KBM-7 (cell line): ENCODE measurements at places on chromosomes 1 and 21.
A peak's percentile ranks its signal among the peaks of the same experiment; 100 is the strongest.

GRCh38 chr21:34908419-34909055, 140.6 kb downstream of the RUNX1 start:
- DNase-seq, result peak; percentile 99

DNA sequence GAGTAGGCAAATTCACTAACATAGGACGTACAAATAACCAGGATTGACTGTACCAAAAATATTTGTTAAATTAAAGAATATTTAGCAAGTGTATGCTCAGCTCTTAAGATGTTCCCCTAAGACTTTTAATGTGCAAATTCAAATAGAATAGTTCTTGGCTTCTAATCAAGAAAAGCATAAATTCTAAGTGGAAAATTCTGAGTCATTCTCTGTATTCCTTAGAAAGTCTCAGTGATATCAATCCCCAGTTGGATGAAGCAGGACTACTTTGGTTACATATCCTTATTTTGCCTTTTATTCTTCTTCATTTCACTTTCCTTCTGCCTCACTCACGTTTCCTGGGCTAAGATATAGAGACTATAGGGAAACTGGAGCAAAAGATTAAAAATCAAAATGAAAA, 130.2 kb downstream of the IFI44 start:
- DNase-seq, result no peak

- no peak for DNase-seq
These were observed 25.6 kb downstream of the LDLRAP1 start for GRCh38 chr1:25568834-25569596.

DNA sequence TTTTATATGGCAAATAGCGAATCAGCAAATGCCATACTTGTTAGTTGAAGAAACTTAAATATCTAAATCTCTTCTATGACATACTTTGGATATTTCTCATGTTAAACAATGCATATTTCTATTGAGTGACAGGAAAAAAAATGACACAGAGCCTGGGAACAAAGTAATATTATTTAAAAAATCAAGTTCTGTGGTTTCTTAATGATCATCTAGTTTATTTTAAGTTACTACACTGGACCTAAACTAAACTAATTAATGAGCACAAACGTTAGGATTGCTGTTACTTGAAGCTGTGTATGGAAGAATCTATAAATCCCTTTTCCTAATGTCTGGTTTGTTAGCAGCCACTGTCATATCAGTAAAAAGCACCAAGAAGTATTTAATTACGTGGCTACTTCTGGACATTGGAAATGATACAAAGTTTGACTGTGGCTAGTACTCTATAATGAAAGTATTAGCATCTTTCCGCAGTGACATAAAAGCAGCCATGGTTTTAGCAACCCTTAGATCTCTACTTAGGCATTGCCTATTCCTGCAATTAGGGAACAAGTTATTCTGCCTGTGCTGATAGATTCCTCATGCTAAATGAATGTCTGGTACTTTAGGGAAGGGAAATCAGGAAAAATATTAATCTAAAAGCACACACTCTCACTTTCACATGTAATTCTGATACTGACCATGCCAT, 981.7 kb upstream of the B3GALT2 start:
- DNase-seq, result no peak

DNA sequence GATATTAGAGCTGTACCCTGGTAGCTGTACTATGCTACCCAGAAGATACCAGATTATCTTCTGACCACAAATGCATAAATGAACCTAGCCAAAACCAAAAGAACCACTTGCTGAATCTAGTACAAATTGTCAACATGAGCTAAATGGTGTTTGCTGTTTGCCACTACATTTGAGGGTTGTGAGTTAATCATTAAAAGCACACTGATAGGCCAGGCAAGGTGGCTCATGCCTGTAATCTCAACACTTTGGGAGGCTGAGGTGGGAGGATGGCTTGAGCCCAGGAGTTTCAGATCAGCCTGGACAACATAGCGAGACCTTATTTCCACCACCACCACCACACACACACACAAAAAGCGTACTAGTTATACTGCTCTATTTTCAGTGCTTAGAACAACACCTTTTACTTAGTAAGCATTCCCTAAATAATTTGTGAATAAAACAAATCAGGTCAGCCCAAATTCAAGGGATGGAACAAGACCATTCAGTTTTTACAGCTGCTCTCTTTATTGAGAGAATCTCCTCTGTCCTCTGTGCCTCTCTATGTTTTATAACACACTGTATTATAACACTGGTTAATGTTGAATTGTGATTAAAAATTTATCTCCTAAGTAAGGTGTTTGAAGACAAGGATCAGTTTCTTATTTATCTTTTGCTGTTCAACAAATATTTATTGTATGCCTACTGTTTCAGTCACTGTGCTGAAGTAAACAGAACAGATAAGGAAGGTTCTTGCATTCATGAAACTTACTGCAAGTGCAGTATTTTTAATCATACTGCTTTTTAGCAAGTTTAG, 44.0 kb downstream of the MAGI3 start:
- DNase-seq, result no peak

GRCh38 chr1:218034468-218034867, 250.6 kb upstream of the RRP15 start:
- DNase-seq, result no peak

DNA sequence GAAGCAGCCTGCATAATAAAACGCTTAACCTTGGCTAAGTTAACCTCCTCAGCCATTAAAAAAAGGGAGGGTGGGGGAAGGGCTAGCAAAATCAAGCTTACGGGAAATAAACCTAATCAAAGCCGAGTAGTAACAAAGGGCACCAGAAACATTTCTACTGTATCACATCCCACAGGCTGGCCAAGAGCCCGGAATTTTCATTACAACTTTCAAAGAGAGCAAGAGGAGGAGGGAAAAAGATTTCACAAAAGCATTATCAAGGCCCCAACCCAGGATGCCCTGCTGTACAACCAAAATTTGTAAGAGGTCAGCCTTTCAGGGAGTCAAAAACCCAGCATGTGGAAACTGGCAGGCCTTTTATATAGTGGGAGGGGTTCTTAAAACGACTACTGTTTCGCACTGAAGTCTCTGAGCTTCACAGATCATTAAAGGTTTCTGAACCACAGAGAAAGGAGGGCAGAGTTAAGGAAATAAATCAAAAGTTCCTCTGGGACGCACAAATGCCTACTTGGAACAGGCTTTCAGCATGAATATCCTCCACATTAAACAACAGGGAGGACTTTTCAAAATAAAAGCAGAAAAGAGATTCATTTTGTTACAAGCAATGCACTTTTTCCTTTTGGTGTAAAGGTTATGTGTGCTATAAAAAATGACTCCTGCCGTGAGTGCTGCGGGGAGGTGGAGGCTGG, 90.4 kb downstream of the SLC45A1 start:
- no peak for DNase-seq
